ENCODE measurements at places on chromosomes 3 and 15.
A peak's percentile ranks its signal among the peaks of the same experiment; 100 is the strongest.

GRCh38 chr3:148106062-148106461 lies 591.6 kb upstream of the AGTR1 start:
- no peak for DNase-seq

GRCh38 chr3:171753665-171754408 lies 56.4 kb downstream of the PLD1 start:
- DNase-seq = no peak

- DNase-seq = no peak
These were observed 157.3 kb upstream of the UBE2E1 start for GRCh38 chr3:23648326-23648995.

DNA sequence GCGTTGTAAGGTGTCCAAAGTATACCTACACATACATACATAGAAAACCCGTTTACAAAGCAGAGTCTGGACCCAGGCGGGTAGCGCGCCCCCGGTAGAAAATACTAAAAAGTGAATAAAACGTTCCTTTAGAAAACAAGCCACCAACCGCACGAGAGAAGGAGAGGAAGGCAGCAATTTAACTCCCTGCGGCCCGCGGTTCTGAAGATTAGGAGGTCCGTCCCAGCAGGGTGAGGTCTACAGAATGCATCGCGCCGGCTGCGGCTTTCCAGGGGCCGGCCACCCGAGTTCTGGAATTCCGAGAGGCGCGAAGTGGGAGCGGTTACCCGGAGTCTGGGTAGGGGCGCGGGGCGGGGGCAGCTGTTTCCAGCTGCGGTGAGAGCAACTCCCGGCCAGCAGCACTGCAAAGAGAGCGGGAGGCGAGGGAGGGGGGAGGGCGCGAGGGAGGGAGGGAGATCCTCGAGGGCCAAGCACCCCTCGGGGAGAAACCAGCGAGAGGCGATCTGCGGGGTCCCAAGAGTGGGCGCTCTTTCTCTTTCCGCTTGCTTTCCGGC lies 318.6 kb downstream of the FGF12 start:
- peak; percentile 40 for DNase-seq

- no peak for DNase-seq
These were observed 171.4 kb downstream of the SSR3 start for GRCh38 chr3:156383441-156384025.

DNA sequence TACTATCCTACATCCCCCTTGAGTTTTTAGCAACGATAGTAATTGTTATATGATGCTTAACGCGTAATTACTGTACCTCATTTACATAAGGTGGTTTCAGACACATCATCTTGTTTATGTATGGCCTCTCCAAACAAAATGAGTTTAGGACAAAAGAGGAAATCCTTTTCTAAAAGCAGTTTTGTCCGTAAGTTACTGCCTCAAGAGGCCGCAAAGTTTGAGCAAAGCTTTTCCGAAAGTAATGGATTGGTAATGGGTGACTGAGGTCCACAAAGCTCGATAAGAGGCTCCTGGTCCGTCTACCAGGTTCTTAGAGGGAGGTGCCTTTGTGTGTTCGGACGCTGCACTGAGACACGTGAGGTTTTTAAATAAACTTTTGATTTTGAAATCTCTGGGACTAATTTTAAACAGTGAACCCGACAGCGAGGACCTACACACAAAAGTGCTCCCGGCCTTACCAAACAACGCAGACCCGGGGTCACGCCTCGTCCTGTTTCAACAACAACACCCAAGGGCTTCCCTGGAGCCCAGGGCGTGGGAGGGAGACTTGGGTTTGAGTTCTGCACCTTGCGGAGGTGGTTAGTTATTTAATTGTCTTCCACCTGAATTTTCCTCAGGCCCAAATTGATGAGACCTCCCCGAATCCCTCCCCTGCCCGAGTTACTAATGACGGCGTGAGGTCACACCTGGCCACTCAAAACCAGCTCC lies 456 bp upstream of the C15orf61 start:
- DNase-seq = no peak

- DNase-seq = no peak
These were observed 90.7 kb downstream of the PEAK1 start for GRCh38 chr15:77329202-77329601.

- no peak for DNase-seq
These were observed 276.7 kb downstream of the NFKBIZ start for GRCh38 chr3:102125994-102126368.

GRCh38 chr3:59606638-59607266 lies 556.9 kb upstream of the CFAP20DC start:
- DNase-seq = no peak

GRCh38 chr15:20340931-20341661 lies 200.5 kb downstream of the GOLGA6L6 start:
- DNase-seq = peak; percentile 47

Measured in glutamatergic neuron (in vitro differentiated cells).